WTC11 (cell line): ENCODE measurements at places on chromosomes 5 and 9. TPM values are rescaled to one million over a fixed set of nuclear protein-coding genes. Genes with fewer than 3 reads are reported as not detected.

GRCh38 chr5:59116231-59116865 lies 533.5 kb downstream of the RAB3C start:
- no peaks in the 10 kb centered on the region for H3K27me3 ChIP-seq
- DNase-seq = no peak
- H3K4me1 ChIP-seq = peaks cover 10% of the 10 kb centered on the region
- no peak overlapping the region for H3K4me3 ChIP-seq

- no peaks in the 10 kb centered on the region for H3K27me3 ChIP-seq
- no peak overlapping the region for H3K27ac ChIP-seq
- DNase-seq = no peak
- H3K36me3 ChIP-seq = no peaks in the 10 kb centered on the region
- H3K4me3 ChIP-seq = no peak overlapping the region
These were observed 244.4 kb downstream of the FAM114A2 start for GRCh38 chr5:153794327-153794726.

- H3K36me3 ChIP-seq = no peaks in the 10 kb centered on the region
- DNase-seq = no peak
- no peaks in the 10 kb centered on the region; the same call in 1 of the 2 replicates for H3K27me3 ChIP-seq
- peaks cover 7% of the 10 kb centered on the region for H3K4me1 ChIP-seq
- peak overlapping the region; percentile 19; the same call in 1 of the 2 replicates for H3K27ac ChIP-seq
These were observed 62.0 kb upstream of the GARNL3 start for GRCh38 chr9:127202461-127203169.

DNA sequence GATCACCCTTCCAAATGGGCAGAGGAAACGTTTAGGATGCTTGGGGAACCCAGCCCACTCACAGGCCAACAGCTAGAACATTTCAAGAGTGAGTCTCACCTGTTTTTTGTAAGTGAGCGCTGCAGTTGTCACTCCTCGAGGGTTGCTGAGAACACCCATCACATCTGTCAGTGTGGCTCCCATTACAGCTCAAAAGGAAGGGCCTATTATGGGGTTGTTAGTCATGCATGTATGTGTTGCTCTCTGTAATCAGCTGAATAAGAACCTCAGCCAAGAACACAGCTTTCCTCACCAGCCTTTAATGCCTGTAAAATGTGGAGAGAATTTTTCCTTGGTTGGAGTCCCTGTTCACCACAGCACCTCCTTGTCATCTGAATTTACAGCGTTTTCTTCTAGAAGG lies 196.3 kb upstream of the KLF4 start:
- no peak for DNase-seq
- no peak overlapping the region for H3K4me3 ChIP-seq
- no peak overlapping the region for H3K27ac ChIP-seq
- H3K27me3 ChIP-seq = no peaks in the 10 kb centered on the region
- peaks cover 19% of the 10 kb centered on the region for H3K4me1 ChIP-seq

DNA sequence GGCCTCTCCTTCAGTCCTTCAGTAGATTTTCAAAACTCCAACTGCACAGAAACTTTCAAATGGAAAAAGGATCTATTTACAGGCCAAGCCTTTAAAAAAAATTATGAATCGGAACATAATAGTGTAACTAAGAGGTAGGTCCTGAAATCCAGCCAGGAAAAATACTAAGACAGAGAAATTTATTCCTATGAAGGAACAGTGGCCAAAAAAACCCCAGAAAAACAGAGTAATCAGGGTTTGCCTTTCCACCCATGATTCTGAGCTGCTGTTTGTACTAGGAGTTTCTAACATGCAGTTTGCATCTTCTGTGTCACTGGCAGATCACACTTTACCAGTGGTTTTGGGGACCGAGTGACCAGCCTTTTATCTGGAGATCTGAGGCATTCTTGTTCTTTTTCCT lies 93.1 kb upstream of the TMED7 start:
- H3K27ac ChIP-seq = no peak overlapping the region
- no peak for DNase-seq
- H3K4me1 ChIP-seq = peaks cover 12% of the 10 kb centered on the region
- no peaks in the 10 kb centered on the region for H3K27me3 ChIP-seq
- peaks cover 5% of the 10 kb centered on the region for H3K36me3 ChIP-seq

The MARVELD2 gene
- 28.6 to 34.7 TPM (median 31.4 TPM) in 3 replicates for total RNA-seq

The C9orf153 gene
- 0.21 to 0.53 TPM in 2 of 3 replicates, not detected in the other for total RNA-seq
